ENCODE measurements at places on chromosomes 6 and 20.

- no peak for DNase-seq
These were observed 189.3 kb downstream of the GRIK2 start for GRCh38 chr6:101582792-101583191.

DNA sequence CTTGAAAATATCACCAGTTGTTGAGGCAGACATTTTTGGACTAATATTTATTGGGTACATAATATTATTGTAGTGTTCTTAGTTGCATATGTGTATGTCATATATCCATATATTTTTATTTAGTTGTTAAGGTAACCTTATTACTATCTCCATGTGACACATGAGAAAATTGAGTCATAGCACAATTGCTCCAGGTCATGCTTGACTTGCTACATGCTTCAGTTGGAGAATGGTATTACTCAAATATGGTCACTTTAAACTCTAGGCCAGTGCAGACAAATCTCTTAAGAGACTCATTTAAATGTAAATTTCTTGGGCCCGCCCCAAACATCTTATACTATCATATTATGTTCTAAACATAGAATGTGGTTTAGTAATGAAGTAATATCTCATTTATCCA lies 246.1 kb downstream of the RIMS1 start:
- DNase-seq = no peak

GRCh38 chr20:2164966-2165365 lies 63.3 kb downstream of the STK35 start:
- DNase-seq = no peak

DNA sequence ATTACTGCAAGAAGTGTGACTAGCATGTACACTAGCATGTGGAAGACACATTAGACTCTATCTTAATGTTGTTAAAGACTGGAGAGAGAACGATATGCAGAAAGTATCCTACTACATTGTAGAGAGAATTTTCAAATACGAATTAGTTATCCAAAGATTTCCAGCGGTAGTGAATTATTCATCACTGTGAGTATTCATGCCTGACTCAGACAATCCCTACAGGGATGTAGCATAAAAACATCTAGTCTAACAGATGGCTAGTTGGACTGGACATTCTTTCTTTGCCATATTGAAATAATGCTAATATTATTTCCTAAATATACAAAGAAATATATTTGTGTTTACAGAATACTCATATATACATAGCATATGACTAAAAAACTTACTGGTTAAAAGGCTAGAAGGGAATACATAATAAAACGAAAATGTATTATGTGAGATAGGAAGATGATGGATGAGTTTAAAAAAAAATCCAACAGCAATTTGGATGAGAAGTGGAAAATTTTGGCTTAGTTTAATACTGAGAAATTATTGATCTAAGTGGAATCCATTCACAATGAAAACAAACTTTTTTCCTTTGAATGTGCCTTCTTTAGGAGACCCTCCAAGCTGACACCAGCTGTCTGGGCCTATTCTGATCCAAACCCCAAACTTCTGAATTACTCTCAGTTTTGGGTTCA lies 580.7 kb downstream of the RFPL4B start:
- no peak for DNase-seq

- DNase-seq = no peak
These were observed 89.2 kb downstream of the FAM83B start for GRCh38 chr6:54935739-54936138.

- no peak for DNase-seq
These were observed 10.5 kb upstream of the FOXO3 start for GRCh38 chr6:108550256-108550655.

DNA sequence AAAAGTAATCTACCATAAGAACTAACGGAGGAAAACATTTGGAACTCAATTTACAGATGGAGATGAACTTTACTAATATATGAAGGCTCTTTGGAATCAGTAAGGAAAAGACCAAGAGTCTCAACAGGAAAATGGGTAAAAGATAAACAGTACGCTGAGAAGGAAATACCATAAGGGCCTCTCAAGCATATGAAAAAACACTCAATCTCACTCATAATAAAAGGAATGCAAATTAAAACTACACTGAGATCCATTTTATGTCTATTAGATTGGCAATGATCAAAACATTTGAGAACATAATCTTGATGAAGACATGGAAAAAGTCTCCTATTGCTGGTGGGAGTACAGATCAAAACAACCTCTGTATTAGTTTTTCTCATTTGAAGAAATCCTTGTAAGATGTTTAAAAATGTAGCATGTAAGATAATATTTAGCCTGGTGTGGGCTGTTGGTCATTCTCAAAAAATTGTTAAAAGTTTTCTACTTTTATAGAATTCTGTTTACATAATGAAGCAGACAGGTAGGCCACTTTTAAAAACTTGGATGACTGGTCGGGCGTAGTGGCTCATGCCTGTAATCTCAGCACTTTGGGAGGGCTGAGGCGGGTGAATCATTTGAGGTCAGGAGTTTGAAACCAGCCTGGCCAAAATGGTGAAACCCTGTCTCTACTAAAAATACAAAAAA lies 14.5 kb downstream of the REV3L start:
- DNase-seq = no peak

- DNase-seq = no peak
These were observed 9.2 kb downstream of the RAET1G start for GRCh38 chr6:149913540-149914240.

- no peak for DNase-seq
These were observed 142.5 kb upstream of the RUNX2 start for GRCh38 chr6:45185403-45186251.

DNA sequence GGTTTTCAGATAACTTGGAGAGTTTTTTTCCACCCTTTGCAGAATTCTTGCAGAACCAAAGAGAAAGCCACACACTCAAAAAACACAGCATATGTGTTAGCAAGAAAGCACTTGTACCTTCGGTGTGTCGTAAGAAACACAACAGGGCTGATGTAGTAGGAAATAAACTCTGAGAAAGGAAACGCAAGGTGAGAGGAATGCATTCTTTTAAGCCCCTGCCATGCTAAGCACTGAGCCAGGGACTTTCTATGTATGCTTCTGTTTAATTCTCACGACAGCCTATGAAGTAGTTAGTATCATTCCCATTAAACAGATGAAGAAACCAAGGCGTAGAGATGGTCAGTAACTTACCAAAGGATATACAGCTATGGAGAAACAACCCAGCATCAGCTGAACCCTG lies 23.1 kb downstream of the NEDD9 start:
- no peak for DNase-seq

DNA sequence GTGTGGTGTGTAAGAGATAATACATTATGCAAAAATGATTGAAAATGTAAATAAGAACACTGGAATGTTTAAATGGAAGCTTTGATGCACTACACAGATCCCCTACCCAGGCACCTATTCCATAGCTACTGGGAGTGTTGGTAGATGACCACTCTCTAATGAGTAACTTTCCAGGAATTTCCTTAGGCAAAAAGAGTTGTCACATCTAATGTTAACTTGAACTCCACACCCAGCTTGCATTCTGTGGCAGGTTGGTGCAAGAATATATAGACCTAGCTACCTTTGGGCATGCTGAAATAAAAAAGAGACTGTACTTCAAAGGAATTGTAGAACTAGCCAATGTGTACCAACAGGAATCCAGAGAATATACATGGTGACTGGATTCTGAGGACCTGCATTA lies 1254.2 kb upstream of the EYS start:
- DNase-seq = no peak

DNA sequence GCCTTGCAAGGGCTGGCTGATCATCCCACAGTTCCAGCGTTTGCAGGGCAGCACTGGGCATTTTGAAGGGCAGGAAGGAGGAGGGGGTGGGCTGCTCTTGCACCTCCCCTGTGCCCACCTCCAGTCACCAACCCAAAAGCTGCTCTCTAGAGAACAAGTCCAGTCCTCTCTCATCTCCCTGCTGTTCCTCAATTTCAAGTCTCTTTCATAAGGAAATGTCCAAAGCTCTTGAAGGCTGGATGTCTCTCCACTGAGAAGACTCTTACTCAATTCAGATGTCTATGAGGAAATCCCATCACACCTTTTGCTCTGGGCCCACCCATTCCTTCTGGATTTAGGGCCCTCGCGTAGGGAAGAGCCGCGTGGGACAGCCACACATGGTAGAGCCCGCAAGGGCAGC lies 31.7 kb downstream of the WRNIP1 start:
- no peak for DNase-seq

- DNase-seq = no peak
These were observed 59.3 kb upstream of the JAG1 start for GRCh38 chr20:10733122-10733521.

DNA sequence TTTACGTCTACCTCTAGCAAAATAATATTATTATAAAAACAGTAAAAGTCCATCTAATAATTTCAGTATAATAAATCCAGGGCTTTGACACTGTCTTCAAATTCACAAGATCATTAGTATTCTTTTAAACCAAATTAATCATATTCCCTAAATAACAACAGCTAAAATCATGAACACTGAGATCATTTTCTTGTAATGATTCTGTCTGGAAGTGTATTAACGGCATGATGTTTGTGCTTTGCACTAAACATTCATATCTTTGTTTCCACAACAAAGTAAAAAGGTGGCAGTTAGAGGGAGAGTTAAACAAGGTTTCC lies 18.8 kb downstream of the HIVEP2 start:
- no peak for DNase-seq

DNA sequence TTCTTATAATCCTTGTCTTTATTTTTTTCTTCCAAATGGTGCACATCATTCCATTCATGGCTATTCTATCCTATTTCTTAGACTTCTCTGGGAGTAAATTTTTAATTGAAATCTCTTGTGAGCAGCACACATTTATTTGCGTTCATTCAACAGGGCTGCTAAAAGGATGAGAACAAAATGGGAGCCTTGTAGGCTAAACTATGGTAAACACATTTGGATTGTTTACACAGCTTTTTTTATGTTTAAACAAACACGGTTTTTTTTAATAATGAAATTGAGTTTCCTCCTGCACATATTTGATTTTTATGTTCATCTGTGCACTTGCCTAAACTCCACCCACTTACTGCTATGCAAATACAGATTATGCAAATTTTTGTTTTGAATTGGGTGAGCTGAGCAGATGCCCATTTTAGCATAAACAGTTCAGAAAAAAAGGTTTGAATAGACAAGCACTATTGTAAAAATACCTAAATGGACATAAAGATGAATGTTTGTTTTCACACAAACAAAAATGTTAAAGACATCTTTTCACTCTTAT lies 92.0 kb downstream of the OLIG3 start:
- DNase-seq = no peak

GRCh38 chr6:37630281-37630799 lies 67.3 kb downstream of the MDGA1 start:
- no peak for DNase-seq

- DNase-seq = no peak
These were observed 56.3 kb upstream of the LAMA2 start for GRCh38 chr6:128826606-128827005.

DNA sequence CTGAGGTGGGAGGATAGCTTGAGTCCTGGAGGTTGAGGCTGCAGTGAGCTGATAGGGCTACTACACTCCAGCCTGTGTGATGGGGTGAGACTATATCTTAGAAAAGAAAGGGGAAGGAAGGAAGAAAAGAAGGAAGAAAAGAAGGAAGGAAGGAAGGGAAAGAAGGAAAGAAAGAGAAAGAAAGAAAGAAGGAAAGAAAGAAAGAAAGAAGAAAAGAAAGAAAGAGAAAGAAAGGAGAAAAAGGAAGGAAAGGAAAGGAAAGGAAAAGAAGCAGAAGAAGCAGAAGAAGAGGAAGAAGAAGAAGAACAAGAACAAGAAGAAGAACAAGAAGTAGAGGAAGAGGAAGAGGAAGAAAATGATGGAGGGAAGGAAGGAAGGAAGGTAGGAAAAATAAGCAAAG lies 1130.2 kb upstream of the MAP3K7 start:
- DNase-seq = no peak

DNA sequence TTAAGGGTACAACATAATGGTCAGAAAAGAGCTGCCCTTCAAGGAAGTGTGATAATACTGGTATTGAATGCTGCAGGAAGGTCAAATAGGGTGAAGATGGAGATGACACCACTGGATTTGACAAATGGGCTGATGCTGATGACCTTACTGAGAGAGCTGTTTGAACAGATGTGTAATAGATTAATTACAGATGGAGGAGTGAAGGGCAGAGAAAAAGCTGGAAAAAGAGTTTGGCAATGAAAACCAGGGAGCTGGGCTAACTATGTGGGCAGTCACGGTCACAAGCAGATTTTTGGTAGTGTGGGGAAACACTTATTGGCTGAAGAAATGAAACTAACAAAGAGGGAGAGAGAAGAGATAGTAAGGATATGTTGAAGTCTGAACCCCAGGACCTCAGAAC lies 83.6 kb upstream of the ENPP5 start:
- no peak for DNase-seq

GRCh38 chr6:75755704-75756103 lies 6.7 kb downstream of the MYO6 start:
- DNase-seq = no peak

DNA sequence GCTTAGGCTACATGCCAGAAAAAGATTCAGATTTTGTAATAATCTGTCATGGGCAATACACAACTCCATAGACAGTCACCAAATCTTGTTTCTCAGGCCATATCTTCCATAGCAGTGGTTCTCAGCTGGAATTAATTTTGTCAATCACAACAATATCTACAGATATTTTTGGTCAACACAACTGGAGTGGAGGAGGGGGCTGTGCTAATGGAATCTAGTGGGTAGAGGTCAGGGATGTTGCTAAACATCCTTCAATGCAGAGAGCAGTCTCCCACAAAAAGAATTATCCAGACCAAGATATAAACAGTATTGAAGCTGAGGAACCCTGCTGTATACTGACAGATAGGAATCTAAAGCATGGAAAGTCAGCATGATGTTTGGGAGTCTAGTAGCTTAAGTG lies 174.6 kb downstream of the UBE3D start:
- DNase-seq = no peak

GRCh38 chr6:113664909-113665308 lies 192.2 kb upstream of the MARCKS start:
- DNase-seq = no peak

DNA sequence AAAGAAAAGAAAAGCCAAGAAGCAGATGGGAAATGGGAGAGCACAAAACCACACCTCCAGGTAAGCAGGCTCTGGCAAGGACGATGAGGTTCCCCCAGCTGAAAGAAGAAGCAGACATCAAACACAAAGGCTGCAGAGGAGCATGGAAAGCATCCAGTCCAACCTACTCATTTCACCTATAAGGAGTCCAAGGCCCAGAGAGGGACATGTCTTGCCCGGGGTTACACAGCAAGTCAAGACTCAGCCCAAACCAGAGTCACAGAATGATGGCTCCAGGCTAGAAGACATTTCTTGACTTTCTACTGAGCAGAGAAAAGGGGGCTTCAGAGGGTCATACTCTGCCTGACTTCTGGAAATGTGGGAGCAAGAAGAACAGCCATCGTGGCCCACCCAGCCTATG lies 45.6 kb upstream of the FOXP4 start:
- no peak for DNase-seq

- no peak for DNase-seq
These were observed 6.0 kb upstream of the AVP start for GRCh38 chr20:3090565-3090964.

- DNase-seq = no peak
These were observed 238.7 kb downstream of the CDH4 start for GRCh38 chr20:61490721-61491120.

GRCh38 chr6:121160276-121160675 lies 174.0 kb downstream of the TBC1D32 start:
- DNase-seq = no peak

GRCh38 chr6:129508477-129509145 lies 201.4 kb downstream of the ARHGAP18 start:
- DNase-seq = no peak
